MCF 10A (cell line): ENCODE measurements at places on chromosomes 5 and 9. TPM values are rescaled to one million over a fixed set of nuclear protein-coding genes. Genes with fewer than 3 reads are reported as not detected.
A peak's percentile ranks its signal among the peaks of the same experiment; 100 is the strongest.

DNA sequence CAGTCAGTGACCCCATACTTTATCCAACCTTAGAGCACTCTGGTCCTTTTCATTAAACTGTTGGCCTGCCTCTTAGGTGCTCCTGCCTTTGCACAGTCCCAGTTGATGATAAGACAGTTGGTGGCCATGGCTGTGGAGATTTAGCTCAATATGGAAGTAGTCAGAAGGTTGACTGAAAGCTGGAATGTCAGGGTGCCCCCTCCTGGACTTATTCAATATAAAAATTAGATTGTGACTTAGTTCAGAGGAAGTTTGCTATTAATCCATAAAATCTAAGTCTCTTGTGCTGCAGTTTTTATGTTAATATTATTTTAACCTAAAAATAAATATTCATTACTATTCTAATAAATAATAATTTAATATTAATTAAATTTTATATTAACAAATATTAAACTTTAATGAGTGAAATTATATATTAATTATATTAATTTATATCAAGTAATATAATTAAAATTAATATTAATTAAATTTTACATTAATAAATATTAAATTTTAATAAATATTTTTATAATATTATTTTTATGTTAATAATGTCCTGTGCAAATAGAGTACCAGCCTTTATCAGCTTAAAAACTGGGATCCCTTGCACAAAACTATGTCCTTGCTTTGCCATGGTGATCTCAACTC, 77.7 kb upstream of the ADAMTSL1 start:
- peaks cover 24% of the 10 kb centered on the region for H3K4me1 ChIP-seq
- no peaks in the 10 kb centered on the region for H3K27me3 ChIP-seq
- peak; percentile 45 for DNase-seq
- H3K27ac ChIP-seq: no peak overlapping the region

DNA sequence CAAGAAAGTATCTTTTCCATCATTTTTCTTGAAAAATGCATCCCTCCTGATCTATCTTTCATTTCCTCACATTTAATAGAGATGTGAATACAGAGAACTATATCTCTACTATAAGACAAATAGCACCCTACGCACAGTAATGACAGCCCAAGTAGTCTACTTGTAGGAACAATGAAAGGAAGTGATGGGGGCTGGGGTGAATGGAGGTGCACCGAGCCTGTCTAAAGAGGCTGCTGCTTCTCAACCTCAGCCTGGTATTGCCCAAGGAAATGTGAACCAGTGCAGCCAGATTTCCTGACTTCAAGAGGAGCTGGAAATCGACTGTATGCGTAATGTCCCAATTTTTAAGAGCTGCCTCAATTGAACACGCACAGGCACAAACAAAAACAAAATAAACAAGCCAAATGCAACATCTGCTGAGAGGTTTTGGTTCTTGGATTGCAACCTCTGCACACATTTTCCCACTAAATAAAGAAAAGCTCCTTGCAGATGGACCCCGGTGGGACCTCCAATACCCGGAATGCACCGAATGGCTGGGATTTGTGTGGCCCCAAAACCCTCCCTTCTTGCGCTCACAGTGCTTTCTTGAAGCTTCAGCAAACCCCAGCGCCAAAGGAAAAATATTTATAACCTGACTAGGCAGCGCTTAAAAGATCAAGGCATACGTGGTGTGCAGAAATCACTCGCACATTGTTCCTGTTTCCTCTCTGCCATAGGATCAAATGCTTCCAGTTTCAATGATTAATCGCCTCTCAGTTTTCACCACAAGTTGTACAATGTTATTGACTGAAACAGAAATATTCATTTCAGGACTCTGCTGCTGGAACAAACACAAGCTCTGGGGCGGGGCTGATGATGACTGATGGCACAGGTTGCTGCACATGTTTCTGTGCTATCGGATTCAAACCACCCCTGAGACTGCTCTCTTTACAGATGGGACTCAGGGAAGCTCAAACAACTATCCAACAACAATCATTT, 68.3 kb downstream of the KCNIP1 start:
- H3K27ac ChIP-seq: no peak overlapping the region
- H3K4me3 ChIP-seq: no peak overlapping the region
- peaks cover 63% of the 10 kb centered on the region for H3K27me3 ChIP-seq
- H3K36me3 ChIP-seq: no peaks in the 10 kb centered on the region

DNA sequence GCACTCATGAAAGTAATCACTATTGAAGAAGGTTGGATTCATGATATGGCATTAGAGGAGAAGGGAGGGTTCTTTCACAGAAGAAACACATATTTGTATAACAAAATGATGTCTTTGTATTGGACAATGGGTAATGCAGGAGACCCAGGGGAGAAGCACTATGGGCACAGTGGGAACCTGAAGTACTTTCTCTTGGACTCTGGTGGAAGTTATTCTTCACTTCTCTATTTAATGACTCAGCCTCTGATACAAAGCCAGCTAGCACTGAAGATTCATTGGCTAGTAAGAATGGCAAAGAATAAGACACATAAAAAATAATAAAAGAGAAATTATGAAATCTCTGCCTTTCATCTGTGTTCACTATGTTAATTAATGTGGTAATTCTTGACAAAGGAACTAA, 149.9 kb upstream of the PRR16 start:
- peak overlapping the region; percentile 30 for H3K27ac ChIP-seq
- no peak overlapping the region for H3K4me3 ChIP-seq
- no peaks in the 10 kb centered on the region for H3K27me3 ChIP-seq
- H3K36me3 ChIP-seq: no peaks in the 10 kb centered on the region
- peak; percentile 33 for DNase-seq

DNA sequence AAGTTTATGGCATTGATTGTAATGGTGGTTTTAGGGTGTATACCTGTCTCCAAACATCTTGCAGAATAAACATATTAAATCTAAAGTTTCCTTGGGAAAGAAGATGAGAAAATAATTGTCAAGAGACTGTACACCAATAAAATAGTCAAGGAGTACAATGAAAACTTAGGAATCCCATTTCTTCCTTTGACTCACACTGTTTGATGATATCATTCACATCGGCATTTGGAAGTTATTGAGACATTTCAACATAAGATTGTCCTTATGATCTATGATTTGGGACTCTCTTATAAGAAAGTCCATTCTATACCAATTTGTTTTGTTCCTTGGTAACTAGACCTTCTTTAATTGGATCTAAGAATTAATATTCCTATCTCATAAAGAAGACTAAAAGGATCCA, 482.7 kb downstream of the RAB3C start:
- H3K27ac ChIP-seq: peak overlapping the region; percentile 57
- no peak overlapping the region for H3K4me3 ChIP-seq
- peaks cover 5% of the 10 kb centered on the region for H3K36me3 ChIP-seq
- peaks cover 55% of the 10 kb centered on the region for H3K4me1 ChIP-seq
- H3K27me3 ChIP-seq: no peaks in the 10 kb centered on the region

- no peaks in the 10 kb centered on the region for H3K27me3 ChIP-seq
- peak overlapping the region; percentile 67 for H3K27ac ChIP-seq
- H3K4me3 ChIP-seq: peak overlapping the region; percentile 71
- H3K36me3 ChIP-seq: peaks cover 62% of the 10 kb centered on the region
- no peak for DNase-seq
Measured at GRCh38 chr9:128689293-128689774, 312 bp downstream of the SET start.

- no peak for DNase-seq
- H3K4me1 ChIP-seq: no peaks in the 10 kb centered on the region
Measured at GRCh38 chr5:122362361-122362760, 50.3 kb downstream of the SNCAIP start.

DNA sequence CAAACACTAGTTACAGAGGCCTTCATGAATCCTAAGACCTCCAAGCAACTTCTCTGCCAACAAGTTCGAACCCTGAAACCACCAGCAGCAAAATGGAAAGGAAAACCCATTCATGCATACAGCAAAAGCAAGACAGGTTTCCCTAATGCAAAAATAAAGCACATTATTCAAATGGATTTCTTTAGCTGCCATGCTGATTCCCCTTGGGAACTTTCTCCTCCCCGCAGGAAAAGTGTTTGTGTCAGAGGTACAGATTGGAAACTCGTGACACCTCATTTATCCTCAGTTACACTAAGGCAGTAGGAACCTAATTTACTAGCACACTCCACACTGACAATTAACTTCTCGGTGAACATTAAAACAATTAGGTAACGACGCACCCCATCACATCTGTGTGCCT, 63.4 kb downstream of the TLE1 start:
- H3K4me3 ChIP-seq: no peak overlapping the region
- no peaks in the 10 kb centered on the region for H3K27me3 ChIP-seq
- peaks cover 11% of the 10 kb centered on the region for H3K4me1 ChIP-seq
- H3K36me3 ChIP-seq: peaks cover 5% of the 10 kb centered on the region
- no peak for DNase-seq

Gene PWWP2A
- total RNA-seq: 20.6 and 21.3 TPM in 2 replicates

Gene PAX5
- not detected in 2 replicates for total RNA-seq

Gene IFNA13
- not detected in 2 replicates for total RNA-seq

Gene SLC31A2
- total RNA-seq: 14.9 and 16.1 TPM in 2 replicates
